ENCODE measurements at places on chromosomes 1 and 21. TPM values are rescaled to one million over a fixed set of nuclear protein-coding genes. Genes with fewer than 3 reads are reported as not detected.

Gene SLC22A15
- polyA plus RNA-seq: 9.3 TPM

- DNase-seq: no peak
These were observed 79.6 kb downstream of the MAP3K21 start for GRCh38 chr1:233406994-233407631.

DNA sequence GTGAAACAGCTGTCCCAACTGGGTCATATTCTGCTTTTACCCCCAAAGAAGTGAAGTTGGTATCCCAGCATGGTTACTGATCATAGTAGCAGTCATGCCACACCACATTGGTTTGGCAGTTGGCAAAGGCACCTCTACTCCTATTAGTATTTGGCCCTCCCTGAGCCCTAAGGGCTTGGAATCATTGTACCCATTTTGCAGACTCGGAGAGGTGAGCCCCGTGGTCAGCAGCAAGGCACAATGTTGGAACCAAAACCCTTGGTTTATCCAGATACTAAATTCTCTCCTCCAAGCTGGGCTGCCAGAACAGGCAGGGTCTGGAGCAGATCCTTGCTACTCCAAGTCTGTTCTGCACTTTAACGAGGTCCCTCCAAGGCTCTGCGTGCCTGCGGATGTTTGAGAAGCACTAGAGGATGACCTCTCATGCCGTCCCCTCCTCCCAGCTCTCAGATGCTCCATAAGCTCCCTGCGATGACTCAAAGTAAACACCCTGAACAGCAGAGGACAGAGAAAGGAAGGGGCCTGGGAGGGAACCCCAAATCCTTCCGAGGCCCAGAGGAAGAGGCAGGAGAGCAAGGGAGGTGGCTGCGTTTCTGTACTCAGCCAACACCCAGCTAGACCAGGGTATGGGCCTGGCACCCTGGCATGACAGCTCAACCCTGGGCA lies 89.3 kb downstream of the PAX7 start:
- DNase-seq: no peak

DNA sequence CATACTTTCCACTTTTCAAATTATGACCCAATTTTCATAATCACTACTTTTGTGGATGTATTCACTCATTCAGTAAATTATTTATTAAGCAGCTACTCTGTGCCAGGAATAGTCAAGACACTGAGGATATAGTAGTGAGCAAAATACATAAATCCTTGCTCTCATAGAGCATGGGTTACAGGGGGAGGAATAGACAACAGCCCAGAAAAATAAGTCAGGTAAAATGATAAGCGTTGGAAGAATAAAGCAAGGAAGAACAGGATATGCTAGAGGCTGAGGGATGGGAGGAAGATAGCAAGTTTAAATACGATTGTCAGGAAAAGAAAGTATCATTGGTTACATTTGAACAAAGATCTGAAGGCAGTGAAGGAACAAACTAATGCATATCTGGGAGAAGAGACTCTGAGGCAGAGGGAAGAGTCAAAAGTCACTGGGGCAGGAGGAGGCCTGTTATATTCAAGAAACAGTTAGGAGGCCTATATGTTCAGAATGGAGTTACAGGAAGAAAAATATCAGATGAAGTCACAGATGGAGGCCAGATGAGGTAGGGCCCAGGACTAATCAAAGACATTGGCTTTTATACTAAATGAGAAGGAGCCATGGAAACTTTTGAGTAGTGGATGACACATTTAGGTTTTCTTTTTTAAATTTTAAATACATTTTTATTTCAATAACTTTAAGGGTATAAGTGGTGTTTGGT lies 42.9 kb downstream of the SEC22B start:
- no peak for DNase-seq

Gene FBXO2
- 83.7 TPM for polyA plus RNA-seq

DNA sequence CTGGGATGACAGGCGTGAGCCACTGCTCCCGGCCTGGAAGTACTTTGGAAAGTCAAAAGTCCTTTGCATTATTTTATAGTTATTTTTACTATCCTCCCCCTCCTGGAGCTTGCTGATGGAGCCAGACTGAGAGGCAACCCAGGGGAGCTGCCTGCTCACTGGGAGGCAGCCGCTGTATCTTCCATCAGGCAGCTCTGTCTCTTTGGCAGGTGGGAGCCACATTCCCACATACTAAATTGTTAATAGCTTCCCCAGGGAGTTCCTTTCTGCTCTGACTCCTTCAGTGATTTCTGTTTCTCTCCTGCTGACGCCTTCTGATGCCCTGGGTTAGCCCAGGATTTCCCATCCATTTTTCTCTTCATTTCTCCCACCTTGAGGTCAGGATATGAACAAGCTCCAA lies 4.9 kb upstream of the OPRD1 start:
- no peak for DNase-seq

DNA sequence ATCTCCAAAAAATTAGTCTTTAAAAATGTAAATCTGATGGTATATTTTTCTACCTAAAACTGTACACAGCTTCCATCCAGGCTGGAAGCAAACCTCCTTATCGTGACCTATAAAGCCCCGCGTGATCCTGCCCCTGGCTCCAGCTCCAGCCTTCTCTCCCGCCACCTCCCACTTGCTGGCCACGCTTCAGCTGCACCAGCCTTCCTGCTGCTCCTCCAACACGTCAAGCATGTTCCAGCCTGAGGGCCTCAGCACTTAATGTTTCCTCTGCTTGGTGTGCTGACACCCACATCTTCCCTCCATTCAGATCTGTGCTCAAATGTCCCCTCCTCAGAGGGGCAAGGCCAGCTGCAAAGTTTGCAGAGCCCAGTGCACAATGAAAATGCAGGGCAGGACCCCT lies 123.5 kb upstream of the MAGI3 start:
- no peak for DNase-seq

DNA sequence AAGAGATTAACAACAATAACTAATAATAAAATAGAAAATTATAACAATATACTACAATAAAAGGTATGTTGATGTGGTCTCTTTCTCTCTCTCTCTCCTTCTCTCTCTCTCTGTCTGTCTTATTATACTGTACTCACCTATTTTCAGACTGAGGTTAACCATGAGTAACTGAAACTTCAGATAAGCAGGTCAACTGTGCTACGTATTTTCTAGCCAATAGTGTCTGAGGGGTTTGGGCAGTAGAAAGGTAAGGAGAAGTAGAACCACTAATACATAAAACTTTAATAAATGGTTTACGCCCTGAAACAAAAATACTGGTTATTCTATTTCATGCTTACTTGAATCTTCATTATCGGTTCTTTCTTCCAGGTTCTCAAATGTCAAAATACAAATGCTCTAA lies 71.0 kb upstream of the LRRC53 start:
- DNase-seq: no peak

- no peak for DNase-seq
These were observed 346.6 kb downstream of the ZNF326 start for GRCh38 chr1:90341516-90341915.

Gene WDR77
- polyA plus RNA-seq: 110 TPM

GRCh38 chr1:53306168-53306567 lies 21.7 kb downstream of the LRP8 start:
- no peak for DNase-seq

- DNase-seq: no peak
These were observed 25.2 kb upstream of the SSX2IP start for GRCh38 chr1:84715342-84716019.

DNA sequence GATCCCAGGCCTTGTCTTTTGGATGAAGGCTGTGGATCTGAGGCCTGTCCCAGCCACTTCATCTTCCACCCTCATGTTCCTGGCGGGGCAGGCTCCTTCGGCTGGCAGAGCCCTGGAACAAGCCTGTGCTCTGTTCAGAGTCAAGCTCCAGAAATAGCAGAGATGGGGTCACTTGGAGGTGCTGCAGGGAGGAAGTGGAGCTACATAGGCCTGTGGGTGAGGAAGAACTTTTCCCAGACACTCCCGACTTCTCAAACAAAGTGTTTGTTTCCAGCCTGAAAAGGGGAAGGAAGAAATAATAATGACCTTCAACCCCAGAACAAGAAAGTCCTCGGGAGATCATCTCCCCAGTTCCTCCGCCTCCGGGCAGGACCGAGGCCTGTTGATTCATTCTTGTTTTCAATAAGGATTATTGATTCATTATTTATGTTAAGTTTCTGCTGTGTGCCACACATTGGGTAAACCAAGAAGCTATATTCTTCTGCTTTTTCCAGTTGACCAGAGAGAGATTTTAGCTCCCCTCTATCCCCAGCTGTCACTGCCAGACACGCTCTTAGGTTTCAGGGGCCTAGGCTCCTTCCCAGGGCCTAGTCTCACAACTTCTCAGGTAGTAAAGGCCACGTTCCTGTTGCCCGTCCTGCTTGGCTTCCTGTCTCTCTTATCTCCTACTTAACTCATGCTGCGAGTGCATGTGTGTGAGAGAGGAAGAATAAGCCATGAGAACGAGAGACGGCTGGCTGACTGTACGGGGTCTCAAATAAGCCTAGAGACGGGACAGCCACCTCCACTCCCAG lies 16.9 kb downstream of the IKBKE start:
- DNase-seq: no peak

DNA sequence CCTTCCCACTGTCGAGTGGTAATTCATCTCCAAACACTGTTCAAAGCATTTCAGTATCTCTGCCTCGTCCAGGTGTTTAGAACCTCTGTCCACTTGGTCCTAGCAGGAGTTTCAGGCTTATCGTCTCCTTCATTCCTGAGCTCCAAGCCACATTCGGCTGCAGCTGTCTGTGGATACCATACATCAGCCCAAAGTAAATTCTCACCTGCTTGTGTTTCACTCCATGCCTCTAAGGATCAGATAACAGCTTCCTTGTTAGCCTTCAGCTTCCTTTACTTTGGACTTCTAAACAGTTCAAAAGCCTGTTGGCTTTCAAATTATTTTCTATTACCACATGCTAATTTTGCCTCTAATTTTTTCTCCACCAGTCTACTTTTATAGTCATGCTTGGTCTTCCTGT lies 219.0 kb upstream of the L1TD1 start:
- DNase-seq: no peak

Gene C1orf74
- 48.0 TPM for polyA plus RNA-seq

DNA sequence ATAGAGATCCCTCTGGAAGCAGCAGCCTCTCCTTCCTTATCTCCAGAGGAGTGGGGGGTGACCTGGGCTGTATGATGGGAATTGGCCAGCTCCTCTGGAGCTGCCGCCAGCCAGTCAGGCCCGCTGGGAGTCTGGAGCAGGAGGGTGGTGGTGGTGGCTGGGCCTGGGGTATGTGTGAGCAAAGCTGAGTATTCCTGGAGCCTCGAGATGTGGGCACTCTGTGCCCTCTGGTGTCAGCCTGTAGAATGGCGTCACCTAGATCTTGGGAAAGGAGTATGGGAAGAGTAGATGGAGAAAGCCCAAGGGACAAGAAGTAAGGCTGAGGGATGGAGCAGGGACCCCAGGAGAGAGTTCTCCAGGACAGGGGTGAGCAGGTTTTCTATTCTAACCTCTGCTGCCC lies 16.0 kb downstream of the VANGL2 start:
- no peak for DNase-seq

- DNase-seq: no peak
These were observed 733.9 kb upstream of the CHRM3 start for GRCh38 chr1:238652346-238652968.

GRCh38 chr1:10704368-10704882 lies 92.0 kb downstream of the CASZ1 start:
- DNase-seq: no peak

DNA sequence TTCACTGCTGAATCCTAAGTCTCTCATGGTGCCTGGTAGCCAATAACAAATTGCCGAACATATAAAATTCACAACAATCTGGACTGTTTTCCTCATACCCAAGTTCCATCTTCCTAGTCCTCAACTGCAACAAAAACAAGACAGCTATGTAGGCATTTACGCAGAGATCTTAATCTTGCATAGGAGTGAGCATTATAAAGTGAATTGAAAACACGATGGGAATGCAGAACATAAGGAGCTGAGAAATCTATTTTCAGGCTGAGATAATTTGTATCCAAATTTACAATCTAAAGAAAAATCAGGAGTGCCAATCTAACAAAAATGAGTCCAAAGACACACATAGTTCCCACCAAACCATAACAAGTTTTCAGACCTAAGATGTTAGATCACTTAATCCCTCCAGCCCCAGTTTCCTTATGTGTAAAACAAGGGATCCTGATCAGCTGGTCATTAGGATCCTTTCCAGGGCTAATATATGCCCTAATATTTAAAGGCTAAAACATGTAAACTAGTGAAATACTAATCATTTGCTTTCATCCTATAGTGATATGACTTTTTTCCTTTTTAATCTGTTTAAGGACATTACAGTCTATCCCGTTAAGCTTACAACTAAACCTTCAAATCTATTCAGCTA lies 1.9 kb downstream of the SLC16A1 start:
- no peak for DNase-seq

DNA sequence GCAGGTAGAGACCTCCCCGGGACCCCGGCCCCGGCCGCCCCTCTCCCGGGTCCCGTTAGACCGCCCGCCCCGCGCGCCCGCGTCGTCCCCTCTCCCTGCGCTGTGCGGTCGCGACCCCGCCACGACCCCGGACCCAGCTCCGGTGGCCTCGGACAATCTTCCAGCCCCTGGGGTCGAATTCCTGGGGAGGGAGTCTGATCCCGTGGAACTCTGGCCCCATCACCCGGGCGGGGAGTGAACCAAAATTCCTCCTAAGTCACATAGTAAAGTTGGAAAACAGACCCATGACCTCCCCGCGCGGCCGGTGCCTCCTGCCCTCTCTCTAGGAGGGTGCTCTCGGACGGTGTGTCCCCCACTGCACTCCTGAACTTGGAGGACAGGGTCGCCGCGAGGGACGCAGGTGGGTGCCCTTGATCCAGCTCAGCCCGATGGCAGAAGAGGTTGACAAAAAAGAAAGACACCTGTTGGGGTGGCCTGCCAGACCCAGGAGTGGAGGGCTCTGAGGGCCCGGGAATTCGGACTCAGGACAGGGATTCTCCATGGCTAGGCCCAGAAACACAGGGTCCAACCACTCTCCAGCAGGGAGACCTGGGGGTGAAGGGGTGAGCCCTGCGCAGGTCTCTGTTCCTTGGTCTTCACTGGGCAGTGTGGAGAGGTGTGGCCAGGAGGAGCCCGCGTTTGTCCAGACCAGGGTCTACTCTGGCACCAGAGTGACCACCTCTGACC lies 451 bp downstream of the ADAMTSL4 start:
- no peak for DNase-seq

- DNase-seq: peak; percentile 56
These were observed 262.1 kb upstream of the SGIP1 start for GRCh38 chr1:66271904-66272254.

Gene ENO1
- 2,152 TPM for polyA plus RNA-seq

- DNase-seq: no peak
These were observed 63.3 kb downstream of the FYB2 start for GRCh38 chr1:56755911-56756310.

- no peak for DNase-seq
These were observed 33.1 kb upstream of the GPR157 start for GRCh38 chr1:9161963-9162362.

DNA sequence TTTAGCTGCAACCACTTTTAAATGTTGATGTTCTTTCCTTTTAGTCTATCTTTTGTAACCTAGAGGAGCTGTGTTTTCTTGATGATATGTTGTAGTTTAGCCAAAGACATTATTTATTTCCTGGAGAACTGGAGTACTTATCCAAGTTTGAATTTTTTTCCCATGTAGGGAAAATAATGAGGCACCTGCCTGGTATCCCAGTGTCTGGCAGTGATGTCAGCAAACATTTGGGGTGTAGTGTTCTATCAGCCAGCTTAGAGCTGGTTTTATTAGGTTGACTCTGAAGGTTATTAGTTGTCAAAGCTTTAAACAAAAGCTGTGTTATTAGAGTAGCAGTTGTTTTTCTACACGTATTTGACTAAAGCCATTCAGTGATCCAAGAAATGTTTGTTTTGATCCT lies 3.2 kb downstream of the CTPS1 start:
- no peak for DNase-seq

Gene FHL3
- 5.1 TPM for polyA plus RNA-seq

All from keratinocyte (primary cell).